Gastroesophageal sphincter (tissue), 4 donors: ENCODE measurements at places on chromosomes 4 and X.
A peak's percentile ranks its signal among the peaks of the same experiment; 100 is the strongest.

DNA sequence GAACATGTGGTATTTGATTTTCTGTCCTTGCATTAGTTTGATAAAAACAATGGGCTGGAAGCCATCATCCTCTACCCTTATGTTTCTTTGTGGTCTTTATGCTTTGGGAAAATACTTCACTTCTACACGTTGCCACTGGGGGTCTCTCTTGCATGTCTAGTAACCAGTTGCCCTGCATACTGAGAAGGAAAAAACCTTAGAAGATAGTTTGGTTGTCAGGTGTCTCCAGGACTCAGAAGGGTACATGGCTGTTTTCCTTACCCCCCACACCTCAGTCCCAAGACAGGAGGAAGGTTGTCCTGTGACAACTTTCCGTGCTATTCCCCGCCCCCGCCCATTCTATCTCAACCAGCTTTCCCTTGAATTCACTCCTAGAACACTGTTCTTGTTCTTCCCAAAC lies 62.1 kb upstream of the LANCL3 start:
- no peak for ATAC-seq

- no peak for ATAC-seq
These were observed 2268.1 kb downstream of the PCDH7 start for GRCh38 chr4:32988165-32988811.

DNA sequence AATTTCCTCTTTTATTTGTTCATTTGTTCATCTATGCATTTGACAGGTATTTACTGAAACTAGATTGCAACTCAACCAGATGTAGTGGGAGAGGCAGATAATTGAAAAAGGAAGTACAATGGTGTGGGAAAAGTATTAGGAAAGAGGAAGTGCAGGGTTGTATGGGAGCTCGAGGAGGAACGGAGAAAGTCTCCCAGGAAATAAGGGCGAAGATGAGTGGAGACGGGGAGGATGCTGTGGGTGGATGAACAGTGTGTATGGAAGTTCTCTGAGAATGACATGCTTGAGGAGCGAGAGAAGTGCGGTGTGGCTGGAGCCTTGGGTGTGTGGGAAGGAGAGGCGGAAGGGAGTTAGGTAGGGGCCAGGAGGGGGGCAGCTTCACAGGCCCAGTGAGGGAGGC lies 87.5 kb upstream of the DHX15 start:
- no peak for ATAC-seq

DNA sequence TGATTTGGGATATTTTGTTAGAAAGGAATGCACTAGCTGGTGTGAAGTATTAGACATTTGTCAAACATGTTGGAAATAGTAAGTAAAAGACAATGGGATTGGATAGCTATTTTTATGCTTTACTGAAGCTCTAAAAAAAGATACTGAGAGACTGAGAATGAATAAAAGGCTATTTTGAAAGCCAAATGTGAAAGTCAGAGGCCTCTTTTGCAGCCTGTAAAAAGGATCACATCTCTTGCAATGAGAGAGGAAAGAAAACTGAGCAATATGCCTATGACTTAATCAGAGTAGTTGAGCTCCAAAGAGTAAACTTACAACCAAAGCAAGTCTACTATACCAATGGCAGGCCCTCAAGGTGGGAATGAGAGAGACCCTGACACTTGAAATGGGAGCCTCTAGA lies 212.6 kb upstream of the LCORL start:
- ATAC-seq = no peak

DNA sequence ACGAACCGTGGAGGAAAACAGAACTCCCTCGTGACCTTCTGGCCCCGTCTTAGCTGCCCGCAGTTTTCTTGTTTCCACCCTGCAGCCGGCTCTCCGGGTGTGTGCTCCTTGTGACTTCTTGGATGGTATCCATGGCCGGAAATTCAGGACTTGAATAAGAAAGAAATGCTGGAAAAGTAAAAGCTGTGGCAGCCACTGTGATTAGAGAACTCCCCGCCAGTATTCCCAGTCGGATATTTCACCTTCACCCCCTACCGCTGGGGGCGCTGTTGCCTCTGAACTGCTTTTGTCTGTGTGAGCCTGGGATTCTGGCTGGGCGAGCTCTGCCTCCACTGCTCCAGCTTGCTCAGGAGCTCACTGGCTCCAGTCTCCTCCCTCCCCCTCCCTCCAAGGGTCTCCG lies 41.5 kb upstream of the CYP4V2 start:
- peak; percentile 71 for ATAC-seq

DNA sequence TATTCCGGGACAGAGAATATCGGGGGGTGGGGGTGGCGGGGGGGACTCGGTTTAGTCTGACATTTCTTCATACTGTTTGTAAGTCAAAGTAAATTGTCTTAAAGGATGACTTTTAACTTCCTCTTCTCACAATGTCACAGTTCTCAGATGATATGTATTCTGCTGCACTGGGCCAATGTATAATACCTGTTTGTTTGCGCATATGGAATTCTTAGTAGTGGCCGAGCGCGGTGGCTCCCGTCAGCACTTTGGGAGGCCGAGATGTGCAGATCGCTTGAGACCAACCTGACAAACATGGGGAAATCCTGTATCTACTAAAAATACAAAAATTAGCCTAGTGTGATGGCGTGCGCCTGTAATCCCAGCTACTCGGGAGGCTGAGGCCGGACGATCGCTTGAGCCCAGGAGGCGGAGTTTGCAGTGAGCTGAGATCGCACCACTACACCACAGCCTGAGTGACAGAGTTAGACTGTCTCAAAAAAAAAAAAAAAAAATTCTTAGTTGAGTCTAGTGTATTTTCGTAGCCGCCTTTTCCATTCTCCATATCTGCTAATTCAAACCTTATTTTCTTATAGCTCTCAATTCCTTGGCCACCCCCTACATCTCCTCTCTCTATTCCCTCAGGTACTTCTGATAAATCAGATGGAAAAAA lies 851 bp downstream of the POLR2B start:
- ATAC-seq = no peak

GRCh38 chrX:102765217-102765616 lies 44.7 kb downstream of the GPRASP3 start:
- ATAC-seq = peak; percentile 51

DNA sequence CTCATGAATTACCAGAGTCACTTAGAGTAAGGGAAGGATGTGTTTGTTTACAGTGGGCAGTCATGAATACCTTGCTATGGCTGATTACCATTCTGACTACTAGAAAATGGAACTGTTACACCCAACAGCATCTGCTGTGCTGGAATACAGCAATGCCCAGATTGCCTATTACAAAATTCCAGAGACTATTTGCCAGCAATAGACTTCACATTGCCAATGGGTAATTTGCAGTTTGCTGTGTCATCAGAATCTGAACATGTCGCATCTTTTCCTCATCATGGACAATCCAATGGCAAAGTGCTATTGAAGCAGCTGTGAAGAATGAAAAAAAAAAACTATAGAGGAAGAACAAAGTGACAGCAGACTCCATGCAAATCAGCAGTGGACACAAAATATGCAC lies 356.6 kb downstream of the CXXC4 start:
- no peak for ATAC-seq
